ENCODE measurements at places on chromosomes 2 and 18.
A peak's percentile ranks its signal among the peaks of the same experiment; 100 is the strongest.

- DNase-seq = no peak
Measured at GRCh38 chr18:49858309-49859020, 45.1 kb upstream of the ACAA2 start.

- DNase-seq = no peak
Measured at GRCh38 chr2:66694087-66694860, 259.3 kb downstream of the MEIS1 start.

DNA sequence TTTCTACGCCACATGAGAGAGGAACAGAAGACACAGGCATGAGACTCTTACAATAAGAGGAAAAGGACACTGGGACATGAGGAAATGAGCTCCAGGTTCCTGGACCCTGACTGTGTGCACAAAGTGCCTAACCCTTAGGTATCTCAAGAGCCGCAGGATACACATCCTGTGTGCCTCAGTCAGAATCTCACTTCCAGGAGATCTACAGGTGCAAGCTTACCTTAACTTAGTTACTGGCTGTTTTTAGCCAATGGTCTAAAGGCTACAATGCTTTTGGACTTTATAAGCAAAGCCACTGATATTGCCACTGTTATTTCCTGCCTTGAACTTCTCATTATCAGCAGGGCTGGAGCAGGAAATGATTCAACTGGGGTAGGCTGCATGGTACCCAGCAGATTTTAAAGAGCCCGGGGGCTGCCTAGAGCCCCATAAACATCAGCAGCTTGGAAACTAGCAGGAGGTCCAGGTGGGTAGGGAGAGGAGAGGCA is 254.4 kb downstream of the ZNF521 start:
- DNase-seq = no peak

DNA sequence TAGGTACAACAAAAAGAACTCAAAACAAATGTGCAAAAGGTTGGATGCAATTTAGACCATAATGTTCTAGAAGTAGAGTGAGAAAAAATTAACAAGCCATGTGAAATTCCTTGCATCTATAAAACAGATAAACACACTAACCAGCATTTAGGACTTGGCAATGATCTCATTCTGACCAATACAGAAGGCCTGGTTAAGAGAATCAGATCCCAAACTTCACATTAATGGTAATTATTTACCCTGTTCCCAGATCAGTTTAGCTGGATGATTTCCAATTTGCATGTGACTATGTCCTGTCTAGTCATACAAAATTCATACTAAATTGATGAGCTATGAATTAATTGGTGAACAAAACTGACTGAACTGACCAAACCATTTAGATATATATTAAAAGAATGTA is 98.4 kb upstream of the FIGN start:
- no peak for DNase-seq

GRCh38 chr2:238787501-238787900 is 60.4 kb upstream of the TWIST2 start:
- DNase-seq = no peak

- no peak for DNase-seq
Measured at GRCh38 chr2:231634951-231635875, 42.5 kb downstream of the TEX44 start.

DNA sequence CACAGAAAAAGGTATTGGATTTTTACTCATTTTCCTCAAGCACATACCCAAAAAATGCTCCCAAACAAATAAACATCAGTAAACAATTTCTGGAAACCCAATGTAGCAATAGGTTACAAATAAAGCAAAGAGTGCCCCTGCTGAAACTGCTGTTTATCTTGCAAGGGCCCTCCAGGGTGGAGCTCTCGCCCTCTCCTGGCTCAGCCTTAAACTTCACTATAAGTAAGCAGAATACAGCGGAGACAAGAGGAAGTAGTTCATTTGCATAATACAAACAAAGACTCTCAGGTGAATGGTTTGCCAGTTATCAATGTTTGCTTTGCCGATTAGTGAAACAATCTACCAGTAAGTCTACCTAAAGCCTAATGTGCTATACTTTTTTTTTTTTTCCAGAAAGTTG is 437.6 kb downstream of the DLGAP1 start:
- DNase-seq = no peak

- DNase-seq = no peak
Measured at GRCh38 chr2:194155431-194155830, 1501.6 kb upstream of the SLC39A10 start.

- no peak for DNase-seq
Measured at GRCh38 chr2:216563646-216564045, 65.0 kb downstream of the RPL37A start.

- no peak for DNase-seq
Measured at GRCh38 chr2:193228276-193228675, 1033.5 kb upstream of the TMEFF2 start.

DNA sequence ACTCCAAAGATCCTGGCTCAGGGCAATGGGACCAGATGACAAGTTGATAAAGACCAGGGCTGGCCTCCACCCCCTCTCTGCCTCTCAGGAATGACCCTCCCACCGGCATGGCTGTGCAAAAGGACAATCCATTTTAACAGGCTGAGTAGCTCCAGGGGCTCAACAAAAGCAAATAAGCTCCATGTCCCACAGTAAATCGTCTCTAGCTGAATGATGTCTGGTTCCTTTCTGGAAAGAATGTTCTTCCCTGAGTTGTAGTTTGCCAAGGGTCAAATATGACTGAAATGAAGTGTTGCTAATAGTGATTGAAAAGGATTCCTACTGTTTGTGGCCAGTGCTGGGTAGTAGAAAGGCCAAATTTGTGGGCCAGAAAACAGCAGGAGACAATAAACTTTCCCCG is 434.4 kb upstream of the ETAA1 start:
- no peak for DNase-seq

DNA sequence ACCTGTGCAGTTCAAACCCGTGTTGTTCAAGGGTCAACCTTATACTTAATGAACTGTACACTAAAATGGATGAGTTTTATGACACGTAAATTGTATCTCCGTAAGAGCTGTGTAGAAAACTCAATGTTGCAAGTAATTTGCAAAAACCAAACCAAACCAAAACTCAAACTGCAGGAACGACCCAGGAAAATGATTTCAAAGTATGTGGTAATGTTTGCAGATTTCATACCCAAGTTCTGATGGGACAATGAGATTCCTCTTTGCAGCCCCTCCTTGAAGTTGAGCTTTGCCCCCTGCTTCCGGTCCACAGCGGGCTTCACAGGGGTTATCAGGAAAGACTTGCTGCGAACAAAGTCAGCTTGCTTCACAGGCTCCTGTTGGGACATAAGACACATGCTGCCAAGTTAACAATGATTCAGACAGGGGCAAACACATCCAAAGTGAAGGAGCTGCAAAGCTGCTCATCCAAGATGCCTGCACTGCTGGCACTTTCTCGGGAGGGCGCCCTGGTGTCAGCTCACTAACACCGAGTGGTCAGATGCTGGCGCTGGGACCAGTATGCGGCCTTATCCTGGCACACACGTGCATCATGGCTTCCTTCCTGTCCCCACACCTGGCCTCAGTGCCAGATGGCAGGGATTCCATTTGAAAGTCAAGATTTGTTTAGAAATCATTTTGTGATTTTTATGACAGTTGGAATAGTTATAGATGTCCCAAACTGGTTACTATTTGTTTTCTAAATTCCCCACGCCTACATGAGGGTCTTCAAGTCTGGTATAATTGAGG is 65.2 kb upstream of the MGAT4A start:
- peak; percentile 69 for DNase-seq

GRCh38 chr2:205967391-205968075 is 118.4 kb downstream of the INO80D start:
- no peak for DNase-seq

DNA sequence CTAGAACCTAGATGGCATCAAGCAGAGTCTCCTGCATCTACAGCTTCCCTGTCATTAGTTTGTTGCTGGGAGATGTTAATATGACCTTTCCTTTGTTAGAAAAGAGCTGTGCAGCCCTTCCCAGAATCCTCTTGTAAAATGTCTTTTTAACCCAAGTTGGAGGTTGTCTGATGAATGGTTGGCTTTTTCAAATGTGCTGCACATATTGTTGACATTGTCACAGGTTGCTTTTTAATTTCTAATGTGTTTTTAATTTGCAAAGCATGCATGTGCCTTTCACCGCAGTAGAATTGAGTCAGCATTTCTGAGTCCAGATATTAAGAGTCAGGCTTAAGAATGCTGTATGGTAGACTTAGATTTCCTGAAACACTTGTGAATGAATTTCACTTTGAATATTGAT is 120.8 kb downstream of the GREB1L start:
- DNase-seq = no peak

DNA sequence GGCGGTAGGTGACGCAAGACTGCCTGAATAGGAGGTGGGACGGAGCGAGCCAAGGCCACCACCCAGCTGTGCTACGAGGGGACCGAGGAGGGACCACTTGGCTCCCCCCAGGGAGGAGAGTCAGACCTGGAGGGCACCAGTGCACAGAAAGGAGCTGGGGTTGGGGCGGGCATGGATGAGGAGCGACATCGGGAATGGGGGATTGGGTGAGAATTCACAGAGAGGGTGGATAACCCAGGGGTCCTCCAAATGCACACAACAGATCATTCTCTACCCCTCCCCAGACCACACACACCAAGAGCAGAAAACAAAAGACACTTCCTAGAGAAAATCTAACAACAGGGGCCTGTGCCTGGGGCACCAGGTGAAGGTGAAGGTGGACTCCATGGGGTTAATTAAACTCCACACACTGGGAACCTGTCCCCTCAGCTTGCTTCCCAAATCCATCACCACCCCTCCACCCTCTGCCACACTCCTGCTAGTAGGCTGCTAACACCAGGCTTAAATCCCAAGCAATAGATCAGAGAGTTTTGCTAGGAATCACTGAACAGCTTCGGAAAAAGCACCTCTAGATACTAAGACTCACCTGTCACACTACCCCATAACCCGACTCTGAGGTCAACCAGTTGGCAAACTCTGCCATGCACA is 274.6 kb downstream of the EIPR1 start:
- peak; percentile 82 for DNase-seq

- no peak for DNase-seq
Measured at GRCh38 chr2:233112329-233112728, 52.2 kb downstream of the INPP5D start.

GRCh38 chr18:79717555-79718074 is 38.0 kb downstream of the CTDP1 start:
- no peak for DNase-seq

GRCh38 chr2:86000938-86001312 is 104.8 kb downstream of the POLR1A start:
- no peak for DNase-seq

DNA sequence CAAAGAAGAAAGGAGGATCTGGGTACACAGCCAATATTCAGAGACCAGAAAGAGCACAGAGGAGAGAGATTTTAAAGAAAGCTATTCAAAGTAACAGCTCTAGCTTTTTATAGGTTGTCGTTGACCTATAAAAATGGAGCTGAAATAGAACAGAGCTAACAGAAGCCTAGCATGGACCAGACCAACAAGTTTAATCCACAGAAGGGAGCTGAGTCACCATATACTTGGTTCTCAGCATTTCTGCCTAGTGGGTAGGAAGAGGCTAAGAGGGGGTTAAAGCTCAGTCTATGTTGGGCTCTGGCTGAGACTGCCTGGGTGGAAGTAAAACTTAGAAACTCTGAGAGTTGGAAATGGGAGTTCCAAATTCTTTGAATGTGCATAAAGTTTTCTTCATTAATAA is 678.0 kb upstream of the CDH2 start:
- DNase-seq = no peak

DNA sequence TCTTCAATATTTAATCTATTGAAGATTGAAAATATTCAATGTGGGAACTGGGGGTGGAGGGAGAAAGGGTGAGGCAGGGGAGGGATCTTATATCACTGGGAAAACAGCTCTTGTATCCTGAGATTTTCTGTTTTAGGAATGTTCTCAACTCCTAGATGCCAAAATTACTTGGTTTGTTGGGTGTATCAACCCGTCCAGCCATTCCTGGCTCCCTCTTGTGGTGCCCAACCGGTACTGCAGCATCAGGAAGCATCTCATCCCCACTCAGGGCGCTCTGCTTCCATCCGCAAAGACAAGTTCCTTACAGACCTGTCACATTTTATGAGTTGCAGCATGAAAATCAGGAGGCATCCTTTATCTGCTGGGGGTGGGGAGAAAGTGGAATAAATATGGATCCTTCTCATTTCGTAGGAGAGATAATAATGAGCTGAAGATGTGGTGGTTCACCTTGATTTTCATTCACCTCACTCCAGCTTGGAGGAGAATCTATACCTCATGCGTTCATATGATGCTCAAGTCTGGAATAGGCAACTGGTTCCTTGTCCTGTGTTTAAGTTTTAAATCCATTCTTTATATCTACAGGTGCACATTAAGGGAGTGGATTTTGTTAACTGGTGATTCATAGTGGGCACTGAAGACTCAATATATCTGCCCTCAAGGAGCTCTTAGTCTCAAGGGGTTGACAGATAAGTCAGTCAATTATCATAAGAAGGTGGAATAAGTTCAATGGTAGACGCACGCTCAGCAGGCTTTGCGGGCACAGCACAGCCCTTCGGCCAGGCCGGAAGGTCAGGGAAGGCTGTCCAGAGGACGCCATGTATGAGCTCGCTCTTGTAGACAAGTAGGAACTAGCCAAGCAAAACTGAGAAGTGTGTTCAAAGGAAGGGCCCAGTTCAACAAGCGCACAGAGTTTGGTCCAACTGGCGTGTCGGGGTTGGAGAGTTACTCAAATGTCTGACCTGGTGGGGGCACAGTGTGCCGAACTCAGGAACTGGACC is 127.3 kb downstream of the RNF144A start:
- DNase-seq = no peak

DNA sequence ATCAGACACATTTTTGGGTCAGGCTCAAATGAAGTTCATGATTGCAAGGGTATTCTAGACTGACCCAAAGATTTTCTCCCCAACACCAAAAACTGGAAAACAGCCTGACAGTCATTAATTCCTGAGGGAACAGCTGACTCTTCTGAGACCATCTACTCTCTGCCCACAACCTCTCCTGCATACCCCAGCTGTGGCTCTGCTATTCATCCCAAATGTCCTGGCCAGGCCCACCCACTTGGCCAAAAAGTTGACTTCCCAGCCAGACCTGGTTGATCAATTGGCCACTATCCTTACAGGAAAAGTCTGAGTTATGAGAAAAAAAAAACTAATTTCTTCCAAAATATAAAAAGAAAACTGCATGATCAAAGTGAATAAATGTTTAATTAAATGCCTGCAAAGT is 103.8 kb upstream of the ST3GAL5 start:
- DNase-seq = peak; percentile 12

DNA sequence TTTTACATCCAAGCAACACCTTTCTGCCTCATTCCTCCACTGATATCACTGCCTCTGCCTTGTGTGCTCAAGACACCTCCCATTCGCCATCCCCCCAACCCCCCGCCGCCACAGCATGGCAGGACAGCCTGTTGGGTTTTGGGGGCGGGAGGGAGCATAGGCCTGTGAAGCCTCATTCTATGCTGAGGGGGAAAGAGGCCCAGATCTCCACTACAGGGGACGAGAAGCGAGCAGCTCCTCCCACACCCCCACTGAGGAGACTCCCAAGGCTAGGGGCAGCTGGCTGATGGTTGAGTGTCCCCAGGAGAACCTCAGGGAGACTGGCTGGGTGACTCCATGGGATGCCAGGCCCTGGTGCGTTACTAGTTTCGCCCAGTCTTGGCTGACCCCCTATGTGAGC is 214.3 kb upstream of the SIX2 start:
- DNase-seq = no peak

DNA sequence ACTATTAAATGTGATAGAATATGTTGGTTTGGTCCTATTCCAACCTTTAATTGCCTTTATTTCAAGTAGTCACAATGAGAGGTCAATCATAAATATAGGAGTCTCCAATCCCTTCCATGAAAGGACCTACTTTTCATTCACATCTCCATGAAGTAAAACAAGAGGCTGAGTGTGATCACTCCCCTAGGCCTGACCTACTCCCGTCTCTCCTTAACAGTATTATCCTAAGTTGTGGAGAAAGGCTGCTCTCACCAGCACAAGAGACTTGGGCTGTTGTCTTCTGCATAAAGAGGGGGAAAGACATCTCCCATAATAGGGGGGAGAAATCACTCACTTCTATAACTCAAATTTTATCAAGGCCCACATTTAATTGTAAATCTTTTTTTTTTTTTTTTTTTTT is 105.4 kb downstream of the SOS1 start:
- no peak for DNase-seq
